NCI-H187 (cell line): ENCODE measurements at places on chromosomes 5 and 9.

- no peak for DNase-seq
Observed at GRCh38 chr5:180161420-180162303, 47.3 kb downstream of the RASGEF1C start.

DNA sequence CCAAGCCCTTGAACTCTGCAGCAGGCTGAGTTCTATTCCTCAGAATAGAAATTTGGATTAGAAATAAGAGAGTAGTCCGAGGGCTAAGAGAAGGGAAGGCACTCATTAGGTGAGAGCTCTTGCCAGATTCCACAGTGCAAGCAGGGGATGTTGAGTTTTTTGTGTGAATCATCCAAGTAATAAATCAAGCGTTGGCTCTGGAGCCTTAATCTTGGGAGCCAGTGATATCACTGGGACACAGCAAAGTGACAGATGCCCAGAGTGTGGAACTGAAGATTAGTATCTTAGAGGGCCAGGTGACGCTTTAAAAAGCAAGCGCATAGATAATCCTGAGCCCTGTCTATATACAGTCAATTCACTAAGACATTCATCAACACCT lies 60.3 kb downstream of the FOXD1 start:
- DNase-seq: no peak

GRCh38 chr5:15026944-15027343 lies 155.4 kb upstream of the ANKH start:
- DNase-seq: no peak

- no peak for DNase-seq
Observed at GRCh38 chr5:107449369-107449768, 221.4 kb downstream of the EFNA5 start.

DNA sequence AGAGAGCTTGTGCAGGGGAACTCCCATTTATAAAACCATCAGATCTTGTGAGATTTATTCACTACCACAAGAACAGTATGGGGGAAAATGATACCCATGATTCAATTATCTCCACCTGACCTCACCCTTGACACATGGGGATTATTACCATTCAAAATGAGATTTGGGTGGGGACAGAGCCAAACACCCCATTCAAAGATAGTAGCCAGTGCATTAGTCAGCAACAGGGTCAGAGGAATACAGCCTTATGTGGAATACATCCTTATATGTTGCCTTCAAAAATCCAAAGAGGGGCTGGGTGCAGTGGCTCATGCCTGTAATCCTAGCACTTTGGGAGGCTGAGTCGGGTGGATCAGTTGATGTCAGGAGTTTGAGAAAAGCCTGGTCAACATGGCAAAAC lies 563.2 kb downstream of the CCDC171 start:
- no peak for DNase-seq

DNA sequence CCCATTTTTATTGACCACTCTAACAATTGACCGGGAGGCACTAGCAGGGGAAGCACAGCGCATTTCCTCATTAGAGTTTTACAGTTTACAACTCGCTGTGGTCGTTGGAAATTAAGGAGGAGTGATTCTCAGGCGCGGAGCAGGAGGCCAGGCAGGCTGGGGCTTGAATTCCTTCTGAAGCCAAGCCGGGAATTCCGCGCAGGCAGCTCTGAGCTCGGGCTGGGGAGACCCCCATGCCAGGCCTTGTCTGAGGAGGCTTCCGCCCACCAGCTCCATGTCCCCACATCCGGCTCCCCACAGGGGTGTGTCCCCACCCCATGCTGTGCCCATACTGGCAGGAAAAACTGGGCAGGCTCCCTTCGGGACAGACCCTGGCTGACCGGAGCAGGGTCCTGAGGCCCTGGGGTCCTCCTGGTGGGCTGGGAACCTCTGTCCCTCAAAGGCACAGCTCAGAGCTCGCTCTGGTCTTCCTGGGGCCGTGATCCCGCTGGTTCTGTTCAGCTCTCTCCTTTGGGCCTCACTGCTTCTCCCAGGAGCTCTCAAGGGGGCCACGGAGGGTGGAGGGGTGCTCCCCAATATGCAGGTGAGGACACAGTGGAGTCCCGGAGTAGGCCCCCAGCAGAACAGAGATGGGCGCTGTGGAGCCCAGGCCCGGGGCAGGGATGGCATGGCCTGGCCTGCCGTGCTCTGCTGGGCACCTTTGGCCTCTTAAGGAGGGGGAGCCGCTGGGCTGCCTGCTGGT lies 1.3 kb upstream of the NRARP start:
- DNase-seq: no peak

- no peak for DNase-seq
Observed at GRCh38 chr5:157057459-157058370, 1.2 kb downstream of the HAVCR1 start.

DNA sequence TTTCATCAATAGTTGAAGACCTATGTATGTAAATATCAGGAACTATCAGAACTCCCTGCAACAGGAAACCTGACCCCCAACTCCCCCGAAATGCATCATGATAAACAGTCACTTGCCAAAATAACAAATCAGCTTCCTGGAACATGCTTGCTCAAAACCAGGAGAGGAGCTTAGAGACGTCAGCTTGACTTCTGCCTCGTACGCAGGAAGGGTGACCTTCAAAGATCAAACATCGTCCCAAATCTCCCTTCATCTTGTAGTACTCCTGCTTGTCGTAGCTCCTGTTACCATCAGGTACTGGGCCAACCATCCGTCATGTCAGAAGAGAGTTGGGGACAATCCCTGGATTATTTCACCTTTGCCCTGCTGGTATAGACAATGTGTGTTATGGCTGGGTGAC lies 396.1 kb downstream of the GADD45G start:
- DNase-seq: no peak

DNA sequence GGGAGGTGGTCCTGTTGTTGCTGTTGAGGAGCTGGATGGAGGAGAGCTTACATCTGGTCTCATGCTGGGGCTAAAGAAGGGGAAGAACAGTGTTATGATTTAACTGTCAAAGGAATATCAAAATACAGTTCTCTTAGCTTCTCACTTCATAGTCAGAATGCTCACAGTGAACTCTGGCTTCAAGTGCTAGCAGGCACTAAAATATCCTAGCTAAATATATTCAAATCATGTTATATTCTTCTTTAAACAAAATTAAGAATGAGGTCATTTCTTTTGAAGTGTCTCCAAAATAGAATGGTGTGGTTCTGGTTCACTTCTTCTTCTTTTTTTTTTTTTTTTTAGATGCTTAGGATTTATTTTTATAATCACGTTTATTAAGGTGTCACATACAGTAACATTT lies 89.4 kb downstream of the NR3C1 start:
- no peak for DNase-seq

DNA sequence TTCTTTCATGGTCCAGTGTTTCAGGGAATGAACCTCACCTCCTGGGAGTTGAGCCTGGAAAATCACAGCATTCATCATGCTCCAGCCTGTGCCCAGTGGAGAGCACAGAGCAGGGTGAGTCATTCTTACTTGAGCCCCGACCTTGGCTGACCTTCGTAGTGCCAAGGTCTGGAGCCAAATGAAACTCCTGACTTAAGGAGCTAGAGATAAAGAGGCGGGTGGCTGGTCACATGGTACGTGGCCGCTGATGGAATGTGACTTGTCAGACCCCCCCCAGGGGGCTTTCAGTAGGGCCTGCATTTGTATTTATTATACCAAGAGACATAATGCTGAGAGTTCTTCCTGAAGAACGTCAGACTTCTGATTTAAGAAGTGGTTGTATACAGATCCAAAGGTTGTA lies 15.0 kb upstream of the PIP5K1B start:
- no peak for DNase-seq

- no peak for DNase-seq
Observed at GRCh38 chr9:127444283-127444920, 6.8 kb downstream of the RPL12 start.

DNA sequence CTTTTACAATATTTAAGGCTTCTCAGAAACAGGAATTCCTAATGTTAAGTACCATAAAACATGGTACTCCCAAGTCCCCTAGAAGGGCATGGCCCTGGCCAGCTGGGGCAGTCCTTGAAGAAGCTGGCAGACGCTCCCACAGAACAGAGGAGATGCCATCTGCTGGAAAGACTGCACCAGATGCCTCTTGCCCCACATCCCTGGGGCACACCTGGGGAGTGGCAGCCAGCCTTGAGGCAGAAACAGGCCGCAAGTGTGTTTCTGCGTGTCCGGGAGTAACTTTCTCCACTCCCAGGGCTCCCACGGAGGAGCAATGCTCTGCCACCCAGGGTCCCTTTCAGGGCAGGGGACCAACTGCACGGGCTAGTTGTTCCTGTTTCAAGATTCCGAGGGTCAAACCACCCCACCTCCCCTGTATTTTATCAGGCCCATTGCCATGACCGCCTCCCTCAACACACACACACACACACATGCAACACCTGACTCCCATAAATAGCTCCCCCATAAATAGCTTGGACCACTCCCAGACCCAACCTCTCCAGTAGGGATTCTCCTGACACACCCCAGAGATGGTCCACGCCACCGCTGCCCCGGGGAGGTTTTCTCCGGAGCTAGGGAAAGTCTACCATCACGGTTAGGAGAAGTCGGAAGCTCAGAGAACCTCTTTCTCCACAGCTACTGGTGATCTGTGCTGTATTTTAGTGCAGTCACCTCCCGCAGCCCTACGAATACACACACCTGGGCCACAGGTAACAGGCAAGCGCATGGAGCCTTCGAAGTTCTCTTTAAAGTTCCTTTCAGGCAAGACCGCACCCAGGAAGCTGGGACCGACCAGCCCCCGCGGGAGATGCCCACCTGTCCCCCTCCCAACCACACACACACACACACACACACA lies 1.5 kb downstream of the SPOCK1 start:
- no peak for DNase-seq

GRCh38 chr9:71446106-71446472 lies 322.2 kb downstream of the CEMIP2 start:
- no peak for DNase-seq

GRCh38 chr9:134049772-134050588 lies 17.8 kb downstream of the BRD3 start:
- no peak for DNase-seq

- no peak for DNase-seq
Observed at GRCh38 chr9:94980947-94981722, 254.6 kb downstream of the AOPEP start.

- DNase-seq: no peak
Observed at GRCh38 chr5:158886957-158887356, 212.8 kb downstream of the EBF1 start.

DNA sequence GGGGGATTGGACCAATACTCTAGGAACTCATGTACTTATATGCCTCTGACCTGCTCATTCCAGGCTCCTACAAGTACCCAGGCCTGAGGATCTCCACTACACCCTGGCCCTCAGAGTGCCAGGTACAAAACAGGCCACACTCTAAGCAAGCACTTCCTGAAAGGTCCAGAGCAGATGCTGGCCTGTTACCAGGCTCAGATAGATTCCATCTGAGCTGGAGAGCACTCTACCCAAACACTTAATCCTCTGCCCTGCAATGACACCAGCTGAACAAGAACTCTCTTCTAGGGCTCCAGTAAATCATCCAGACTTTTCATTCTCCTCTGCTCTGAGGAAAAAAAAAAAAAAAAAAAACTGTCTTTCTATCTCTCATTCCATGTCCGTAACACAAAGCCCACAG lies 2.9 kb downstream of the P4HA2 start:
- DNase-seq: no peak

- no peak for DNase-seq
Observed at GRCh38 chr5:111513131-111513520, 791 bp upstream of the STARD4 start.

GRCh38 chr9:119533504-119533903 lies 164.3 kb upstream of the BRINP1 start:
- DNase-seq: no peak
